Stimulated activated CD4-positive, alpha-beta T cell treated with anti-CD3 and anti-CD28 coated beads, Interleukin-1b, Interleukin-23, amount 100 ng/mL, for 1 hour (primary cell): ENCODE measurements at places on chromosomes 6 and 20.

GRCh38 chr20:4369798-4370124, 351.9 kb upstream of the PRND start:
- DNase-seq: no peak

DNA sequence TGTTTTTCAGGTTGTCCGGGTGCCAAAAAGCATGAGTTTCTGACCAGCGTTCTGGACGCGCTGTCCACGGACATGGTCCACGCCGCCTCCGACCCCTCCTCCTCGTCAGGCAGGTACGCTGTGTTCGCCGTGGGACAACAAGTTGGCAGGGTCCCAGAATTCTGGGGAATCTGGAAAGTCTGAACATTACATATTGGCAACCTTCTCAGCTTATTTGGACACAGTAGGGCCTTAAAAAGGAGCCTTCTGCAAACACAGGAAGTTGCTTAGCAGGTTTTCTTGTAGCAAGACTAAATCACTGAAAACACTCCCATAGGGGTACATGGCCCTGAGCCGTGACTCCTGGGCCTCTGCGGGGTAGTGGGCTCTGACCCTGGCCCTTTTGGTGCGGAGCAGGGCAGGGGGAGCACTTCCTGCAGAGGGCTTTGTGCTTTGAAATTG, 209.7 kb downstream of the SMOC2 start:
- no peak for DNase-seq

GRCh38 chr20:49344975-49345374, 67.1 kb upstream of the ZNFX1 start:
- no peak for DNase-seq

GRCh38 chr20:59571551-59572314, 32.6 kb upstream of the PHACTR3 start:
- DNase-seq: no peak

- DNase-seq: no peak
Measured at GRCh38 chr20:25543068-25543467, 42.3 kb downstream of the NINL start.

- no peak for DNase-seq
Measured at GRCh38 chr6:167393731-167394130, 68.8 kb downstream of the TTLL2 start.

DNA sequence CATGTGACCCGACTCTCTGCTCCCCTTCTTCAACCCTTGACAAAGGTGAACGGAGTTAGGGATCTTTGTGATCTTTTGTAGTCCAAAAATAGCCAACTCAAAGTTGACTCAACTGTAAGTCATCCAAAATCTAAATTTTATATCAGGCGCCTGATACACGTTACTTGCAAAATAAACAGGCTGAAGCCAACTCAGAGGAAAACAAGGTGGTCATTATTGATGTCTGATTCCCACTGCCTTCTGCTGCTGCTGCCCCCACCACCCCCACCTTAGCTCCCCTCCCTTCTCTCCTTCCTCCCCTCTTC, 13.2 kb upstream of the RNF8 start:
- no peak for DNase-seq

DNA sequence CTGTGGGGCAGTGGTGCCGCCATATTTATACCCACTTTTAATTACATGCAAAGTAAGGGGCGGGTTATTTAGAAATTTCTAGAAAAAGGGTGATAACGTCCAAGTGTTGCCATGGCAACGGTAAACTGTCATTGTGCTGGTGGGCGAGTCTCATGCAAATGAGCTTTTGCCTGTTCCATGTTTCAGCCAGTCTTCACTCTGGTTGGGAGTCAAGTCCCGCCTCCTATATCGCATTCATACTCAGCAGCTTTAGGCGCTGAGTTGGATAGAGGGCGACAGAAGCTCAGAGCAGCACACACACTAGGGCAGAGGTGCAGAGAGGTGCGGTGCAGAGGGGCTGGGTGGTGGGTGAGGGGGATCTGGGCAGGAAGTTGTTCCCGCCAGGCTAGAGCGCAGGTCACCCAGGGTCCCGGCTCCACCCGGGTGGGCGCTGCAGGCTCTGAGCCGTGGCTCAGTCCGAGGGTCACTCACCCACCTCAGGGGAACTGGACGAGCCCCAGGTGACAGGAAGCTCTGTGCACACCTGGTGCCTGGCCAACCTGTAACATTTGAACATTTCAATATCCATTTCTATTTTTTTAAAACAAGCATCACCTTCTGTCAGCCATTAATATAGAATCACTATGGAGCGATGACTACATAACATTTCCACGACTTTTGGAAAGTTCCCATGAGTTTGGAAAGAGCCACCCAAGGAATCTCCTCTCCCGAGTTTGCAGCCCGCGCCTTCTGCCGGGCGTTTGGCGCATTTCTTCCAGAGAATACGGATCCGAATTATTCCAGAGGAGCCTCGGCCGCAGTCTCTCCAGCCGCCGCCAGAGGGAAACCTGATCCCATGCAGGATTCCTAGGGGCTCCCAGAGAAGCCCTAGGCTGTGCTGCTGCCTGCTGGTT, 89.1 kb upstream of the PHACTR3 start:
- no peak for DNase-seq

DNA sequence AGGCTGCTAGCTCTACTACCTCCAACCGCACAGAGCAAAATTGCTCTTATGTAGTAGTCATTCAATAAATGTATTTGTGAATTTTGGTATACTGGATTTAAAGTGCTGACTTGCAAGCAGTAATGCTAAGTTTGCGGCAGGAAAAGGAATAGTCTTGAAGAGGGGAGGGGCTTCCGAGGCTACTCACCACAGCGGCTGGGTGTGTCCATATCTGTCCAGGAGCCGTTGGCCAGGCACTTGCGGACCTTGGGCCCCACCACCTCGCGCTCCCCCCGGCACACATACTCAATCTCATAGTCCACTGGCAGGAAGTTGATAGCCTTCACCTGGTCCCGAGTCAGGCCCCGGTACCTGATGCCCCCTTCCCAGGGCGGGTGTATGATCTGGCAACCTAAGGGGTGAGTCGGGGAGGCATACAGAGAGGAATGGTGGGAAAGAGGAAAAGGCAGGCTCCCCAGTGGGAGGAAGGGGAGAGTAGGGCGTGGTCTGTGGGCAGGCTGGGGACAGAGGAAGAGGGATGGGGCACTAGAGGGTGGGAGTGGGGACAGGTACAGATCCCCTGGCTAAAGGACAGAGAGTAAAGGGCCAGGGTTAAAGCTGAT, 1.7 kb downstream of the GABBR1 start:
- no peak for DNase-seq

DNA sequence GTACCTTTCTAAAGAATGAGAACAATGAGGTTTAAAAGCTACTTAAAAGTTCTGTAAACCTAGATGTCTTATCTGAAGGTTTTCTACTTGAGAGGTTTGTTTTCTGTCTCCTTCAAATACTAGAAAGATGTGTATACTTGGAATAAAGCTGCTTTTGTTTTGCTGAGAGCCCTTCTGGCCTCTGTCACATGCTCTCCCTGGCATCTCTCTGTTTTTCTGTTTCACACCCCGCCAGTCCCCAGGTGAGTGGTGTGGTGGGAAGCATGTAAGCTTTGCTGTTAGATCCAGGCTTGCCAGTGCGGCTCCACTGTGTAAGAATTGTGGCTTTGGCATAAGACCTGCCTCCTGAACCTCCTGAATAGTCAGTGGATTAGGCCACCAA, 56.8 kb downstream of the SNX9 start:
- DNase-seq: no peak

GRCh38 chr6:3873051-3873450, 23.9 kb downstream of the FAM50B start:
- DNase-seq: no peak

DNA sequence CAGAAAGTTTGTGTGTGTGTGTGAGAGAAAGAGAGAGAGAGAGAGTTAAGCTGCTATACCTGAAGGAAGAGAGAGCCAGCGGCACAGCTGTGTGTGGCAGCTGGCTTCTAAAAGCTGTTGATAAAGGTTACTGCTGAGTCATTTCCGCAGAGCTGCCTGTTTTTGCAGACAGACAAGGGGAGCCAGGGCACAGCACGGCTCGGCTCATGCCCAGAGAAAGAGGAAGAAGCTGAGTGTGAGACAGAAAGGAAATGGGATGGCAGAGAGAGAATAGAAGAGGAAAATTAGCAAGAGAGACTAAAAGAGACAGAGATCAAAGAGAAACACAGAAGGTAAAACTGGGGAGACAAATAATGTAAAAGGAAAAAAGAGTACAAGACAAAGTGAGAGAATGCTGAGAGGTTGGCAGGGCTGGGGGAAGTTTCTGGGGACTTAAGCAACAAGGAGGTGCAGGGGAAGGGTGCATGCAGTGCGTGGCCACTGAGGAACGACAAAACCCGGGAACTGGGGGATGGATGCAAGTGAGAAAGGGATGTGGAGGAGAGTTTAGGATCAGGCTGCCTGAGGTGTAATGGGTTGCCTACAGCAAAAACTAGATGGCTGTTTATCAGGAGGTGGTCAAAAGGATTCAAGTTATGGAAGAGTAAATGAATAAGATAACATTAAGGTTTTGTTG, 22.7 kb downstream of the HLA-A start:
- no peak for DNase-seq

DNA sequence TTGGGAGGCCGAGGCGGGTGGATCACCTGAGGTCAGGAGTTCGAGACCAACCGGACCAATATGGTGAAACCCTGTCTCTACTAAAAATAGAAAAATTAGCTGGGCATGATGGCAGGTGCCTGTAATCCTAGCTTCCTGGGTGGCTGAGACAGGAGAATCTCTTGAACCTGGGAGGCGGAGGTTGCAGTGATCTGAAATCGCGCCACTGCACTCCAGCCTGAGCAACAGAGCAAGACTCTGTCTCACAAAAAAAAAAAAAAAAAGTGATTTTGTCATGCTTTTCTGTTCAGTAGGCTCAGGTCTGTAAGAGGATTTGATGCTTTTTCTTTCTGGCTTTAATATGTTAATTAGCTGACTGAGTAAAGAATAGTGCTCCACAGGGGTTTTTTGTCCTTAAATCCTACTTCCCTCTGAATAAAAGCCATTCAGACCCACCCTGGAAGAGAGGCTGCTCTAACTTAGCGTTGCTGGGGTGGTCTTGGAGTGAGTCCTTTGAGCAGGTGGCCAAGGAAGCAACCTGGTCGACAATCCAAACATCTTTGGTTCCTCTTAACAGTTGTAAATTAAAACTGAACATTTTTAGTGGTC, 19.0 kb downstream of the MCM8 start:
- no peak for DNase-seq

- DNase-seq: no peak
Measured at GRCh38 chr6:4374216-4374615, 238.8 kb upstream of the ECI2 start.

DNA sequence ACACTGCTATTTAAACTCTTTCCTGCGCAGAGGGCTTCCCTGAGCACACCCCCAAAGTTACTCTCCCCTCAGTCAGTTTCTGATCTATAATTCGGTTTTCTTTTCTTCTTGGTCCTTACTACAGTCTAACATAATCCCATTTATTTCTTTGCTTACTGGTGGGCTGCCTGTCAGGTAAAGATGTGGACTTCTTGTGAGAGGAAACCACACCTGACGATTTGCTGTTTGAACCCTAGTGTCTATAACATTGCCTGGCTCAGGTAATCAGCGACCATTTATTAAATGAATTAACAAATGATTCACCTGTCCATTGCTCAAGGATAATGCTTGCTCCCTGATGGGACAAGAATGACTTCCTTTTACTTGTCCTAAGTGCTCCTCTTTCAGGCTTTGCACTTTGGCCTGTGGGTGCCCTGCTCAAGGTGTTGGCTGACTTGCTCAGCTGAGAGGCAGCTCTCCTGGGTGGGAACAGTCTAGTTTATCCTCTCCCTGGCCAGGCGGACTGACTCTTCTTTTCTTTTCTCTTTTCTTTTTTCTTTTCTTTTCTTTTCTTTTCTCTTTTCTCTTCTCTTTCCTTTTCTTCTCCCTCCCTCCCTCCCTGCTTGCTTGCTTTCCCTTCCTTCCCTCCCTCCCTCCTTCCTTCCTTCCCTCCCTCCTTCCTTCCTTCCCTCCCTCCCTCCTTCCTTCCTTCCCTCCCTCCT, 233.1 kb downstream of the BCAS1 start:
- no peak for DNase-seq

DNA sequence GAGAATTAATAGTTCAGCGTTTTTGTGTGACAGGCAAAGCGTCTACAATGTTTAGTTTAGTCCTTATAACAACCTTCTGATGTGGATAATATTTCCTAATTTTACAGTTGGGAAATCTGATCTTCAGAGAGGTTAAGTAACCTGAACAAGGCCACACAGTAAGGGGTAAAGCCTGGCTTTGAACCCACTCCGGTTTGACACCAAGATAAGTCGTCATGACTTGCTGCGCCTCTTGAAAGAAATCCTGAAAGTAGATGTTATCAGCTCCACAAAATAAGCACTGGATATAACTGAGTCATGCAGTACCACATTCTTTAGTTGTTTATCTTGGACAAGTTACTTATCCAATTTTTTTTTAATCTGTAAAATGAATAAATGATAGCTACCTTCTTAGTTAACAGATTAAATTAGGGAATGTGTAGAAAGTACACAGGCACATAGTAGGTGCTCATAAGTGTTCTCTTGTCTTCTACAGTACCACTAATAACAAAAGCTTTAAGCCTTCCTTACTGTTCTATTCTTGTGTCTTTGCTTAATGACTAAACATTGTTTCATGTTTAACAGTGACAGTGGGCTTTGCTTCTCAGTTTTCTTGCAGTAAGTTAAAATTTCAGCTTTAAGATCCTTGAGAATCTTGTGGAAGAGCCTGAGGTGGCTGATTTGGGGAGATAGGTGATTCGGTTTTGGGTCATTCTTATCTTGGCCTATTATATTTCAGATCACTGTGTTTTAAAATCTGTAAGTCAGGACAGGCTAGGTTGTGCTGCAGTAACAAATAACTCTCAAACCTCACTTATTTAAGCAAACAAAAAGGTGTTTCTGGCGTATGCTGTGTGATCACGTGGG, 2.1 kb downstream of the HIVEP1 start:
- no peak for DNase-seq

DNA sequence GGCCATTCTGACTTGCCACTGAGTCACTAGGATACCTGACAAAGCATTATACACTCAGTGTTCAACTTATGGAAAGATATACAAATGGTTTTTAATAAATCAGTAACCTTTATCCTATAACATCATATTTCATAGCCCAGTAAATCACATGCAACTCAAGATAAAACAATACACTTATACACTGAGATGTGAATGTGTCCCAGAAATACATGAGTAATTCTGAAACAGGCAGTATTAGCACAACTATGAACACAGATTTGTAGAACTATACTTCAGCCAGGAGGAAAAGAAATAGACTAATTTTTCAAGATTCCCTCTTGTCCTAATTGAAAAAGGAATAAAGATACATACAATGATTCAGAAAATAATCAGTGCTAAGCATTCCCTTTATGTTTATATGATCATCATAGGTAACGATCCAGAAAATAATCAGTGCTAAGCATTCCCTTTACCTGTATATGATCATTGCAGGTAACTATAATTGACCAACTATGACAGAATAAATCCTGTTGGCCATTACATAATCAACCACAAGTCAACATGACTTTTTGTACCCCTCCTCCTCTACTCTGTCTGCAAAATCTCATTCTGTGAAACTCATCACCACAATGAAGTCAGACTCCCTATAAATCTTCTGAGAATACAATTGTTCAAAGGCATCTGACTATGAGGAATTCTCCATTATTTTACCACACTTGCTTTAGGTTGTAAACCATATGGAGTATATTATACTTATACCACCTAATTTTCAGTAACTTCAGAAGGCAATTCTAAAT, 30.3 kb downstream of the HACE1 start:
- DNase-seq: no peak
